D721Med (cell line): ENCODE measurements at places on chromosomes 4 and X.

- no peak for DNase-seq
These were observed 88.5 kb downstream of the KIT start for GRCh38 chr4:54746218-54746617.

GRCh38 chrX:5236749-5237148 lies 991.9 kb downstream of the NLGN4X start:
- no peak for DNase-seq

- DNase-seq = no peak
These were observed 1.6 kb upstream of the ASB5 start for GRCh38 chr4:176270669-176271068.

DNA sequence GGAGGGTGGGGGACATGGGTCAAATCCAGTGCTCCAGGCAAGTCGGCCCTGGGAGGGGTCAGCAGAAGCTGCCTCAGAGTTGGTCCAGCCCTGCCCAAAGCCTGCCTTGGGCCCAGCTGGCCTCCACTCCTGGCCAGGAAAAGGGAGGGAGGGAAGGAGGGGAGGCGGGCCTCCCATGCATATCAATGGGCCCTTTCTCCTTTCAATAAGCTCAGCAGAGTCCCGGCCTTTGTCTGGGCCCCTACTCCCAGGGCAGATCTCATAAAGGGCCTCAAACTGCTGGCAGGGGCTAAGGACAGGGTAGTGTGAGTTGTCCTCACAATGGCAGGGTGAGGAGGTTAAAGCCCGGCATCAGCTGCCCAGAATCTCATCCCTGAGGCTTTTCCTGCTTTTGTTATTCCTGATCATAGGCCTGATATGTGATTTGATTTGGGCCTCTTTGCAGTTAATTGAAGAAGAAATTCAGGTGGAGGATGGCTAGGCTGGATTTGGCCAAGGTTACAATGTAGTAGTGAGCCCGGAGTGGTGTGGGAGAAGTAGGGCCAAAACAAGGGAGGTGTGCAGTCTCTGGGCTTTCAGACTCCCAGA lies 121.1 kb upstream of the ATP6AP2 start:
- DNase-seq = no peak

DNA sequence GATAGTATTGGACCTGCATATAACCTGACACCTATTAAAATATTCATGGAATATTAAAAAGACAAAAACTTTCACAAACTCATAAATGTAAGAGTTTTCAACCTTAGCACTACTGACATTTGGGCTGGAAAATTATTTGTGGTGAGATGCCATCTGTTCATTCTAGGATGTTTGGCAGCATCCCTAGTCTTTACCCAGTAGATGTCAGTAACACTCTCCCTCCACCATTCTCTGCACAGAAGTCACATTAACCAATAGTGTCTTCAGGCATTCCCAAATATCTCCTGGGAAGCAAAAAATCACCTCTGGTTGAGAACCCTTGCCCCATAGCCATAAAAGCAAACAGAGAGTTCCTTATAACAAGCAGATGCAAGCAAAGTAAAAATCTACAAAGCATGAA lies 41.4 kb upstream of the NDST4 start:
- DNase-seq = no peak

- DNase-seq = no peak
These were observed 124.6 kb downstream of the GRIA3 start for GRCh38 chrX:123308658-123309057.

- no peak for DNase-seq
These were observed 1.4 kb upstream of the ATP8A1 start for GRCh38 chr4:42658261-42658660.

GRCh38 chr4:80322716-80323115 lies 12.8 kb upstream of the CFAP299 start:
- no peak for DNase-seq

DNA sequence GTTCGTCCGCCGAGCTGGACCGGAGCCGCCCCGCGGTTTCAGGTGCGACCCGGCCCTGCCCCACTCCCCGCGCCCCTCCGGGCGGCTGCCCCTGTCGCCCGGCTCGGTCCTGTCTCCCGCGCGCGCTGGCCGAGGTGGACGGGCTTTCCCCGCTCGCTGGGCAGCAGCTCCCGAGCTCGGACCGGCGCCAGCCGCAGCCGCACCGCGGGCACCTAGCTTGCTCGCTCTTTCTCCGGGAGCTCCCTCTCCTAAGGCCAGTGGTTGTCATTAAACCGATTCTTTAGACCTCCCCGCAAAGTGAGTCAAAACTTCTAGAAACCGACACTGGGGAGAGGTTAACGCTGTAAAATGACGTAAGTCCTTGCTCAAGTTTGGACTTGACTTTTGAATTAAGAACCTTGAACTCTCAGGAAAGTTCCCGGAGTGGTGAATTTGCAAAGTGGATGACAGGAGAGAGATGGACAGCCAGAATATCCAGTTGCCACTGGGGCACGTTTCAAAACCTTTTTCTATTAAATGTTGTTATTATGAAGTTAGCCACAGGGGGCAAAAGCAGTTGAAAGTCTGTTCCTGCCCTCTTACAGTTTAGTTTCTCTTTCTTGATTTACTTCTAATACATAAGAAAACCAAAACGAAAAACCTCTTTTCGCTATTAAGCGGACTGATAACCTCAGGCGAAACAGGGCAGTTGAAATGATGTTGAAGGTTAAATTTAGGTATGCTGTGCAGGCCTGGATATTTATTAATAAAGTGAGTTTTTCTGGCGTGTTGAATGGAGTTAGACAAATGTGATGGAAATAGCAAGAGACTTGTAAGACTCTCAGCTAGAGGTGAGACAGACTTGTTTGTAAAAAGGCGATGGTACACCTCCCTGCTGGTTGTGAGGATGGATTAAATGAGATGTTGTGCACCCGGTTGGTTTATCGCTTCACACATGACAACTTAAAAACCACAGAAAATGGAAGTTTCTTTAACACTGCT lies 847 bp downstream of the PI4K2B start:
- DNase-seq = no peak

- no peak for DNase-seq
These were observed 171.0 kb upstream of the RPS6KA3 start for GRCh38 chrX:20437683-20438082.

DNA sequence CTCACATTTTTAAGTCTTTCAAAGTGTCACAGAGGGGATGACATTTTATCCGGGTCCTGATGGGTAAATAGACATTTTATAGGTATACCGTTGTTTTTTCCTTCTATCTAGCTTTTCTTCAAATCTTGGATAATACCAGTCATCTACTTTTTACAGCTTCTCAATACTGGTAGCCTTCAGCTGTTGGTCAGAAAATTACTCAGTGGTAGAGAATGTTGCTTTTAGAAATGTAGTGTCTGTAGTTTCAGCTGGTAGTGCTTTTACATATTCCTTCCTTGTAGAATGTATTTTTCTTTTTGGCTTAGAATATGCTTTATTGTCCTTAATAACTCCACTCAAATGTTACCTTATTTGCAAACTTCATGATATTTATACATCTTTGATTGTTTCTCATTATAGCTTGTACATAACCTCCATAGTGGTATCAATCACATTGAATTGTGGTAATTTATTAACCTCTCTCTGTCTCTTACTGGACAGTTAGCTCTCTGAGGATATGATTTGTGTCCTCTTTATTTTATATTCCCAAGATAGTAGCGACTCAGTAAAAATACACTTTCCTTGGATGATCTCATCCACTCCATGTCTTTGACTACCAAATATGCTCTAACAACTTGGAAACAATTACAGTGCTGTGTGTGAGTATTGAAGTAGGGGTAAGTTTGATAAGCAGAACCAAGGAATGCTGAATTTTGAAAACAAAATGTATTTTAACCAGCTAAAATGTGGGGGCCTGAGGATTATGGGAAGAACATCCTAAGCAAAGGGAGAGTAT lies 53.8 kb downstream of the RAP1GDS1 start:
- DNase-seq = no peak

GRCh38 chr4:69057620-69058409 lies 38.5 kb upstream of the UGT2B7 start:
- no peak for DNase-seq

DNA sequence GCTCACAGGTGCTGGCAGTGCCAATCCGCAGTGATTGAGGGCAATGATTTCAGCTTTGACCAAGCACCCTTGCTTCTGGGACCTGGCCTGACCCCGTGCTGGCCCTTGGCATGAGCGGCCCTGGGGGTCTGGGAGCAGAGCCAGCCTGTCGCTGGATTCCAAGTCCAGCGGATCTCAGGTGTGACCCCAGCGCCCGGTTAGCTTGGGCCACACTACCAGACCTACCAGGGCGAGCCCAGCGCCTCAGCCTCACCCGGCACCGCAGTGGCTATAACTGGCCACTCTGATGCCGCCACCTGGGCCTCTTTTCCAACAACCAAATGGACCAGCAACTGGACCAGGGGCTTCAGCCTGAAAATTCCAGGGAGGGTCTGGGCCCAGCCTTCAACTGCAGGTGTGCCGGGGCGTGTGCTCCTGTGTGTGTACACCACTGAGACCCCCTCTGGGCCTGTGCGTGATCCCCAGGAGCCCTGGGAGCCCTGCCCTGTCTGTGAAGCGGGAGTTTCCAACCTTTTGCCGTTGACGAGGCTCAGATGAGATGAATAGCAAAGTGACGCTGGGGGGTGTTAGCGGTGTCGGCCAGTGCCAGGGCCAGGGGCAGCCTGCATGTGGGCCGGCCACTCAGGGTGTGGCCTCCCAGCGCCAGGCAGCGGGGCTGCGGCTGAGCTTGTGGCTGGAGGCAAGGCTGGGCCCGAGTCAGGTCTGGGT lies 658 bp downstream of the SH3TC1 start:
- DNase-seq = no peak

DNA sequence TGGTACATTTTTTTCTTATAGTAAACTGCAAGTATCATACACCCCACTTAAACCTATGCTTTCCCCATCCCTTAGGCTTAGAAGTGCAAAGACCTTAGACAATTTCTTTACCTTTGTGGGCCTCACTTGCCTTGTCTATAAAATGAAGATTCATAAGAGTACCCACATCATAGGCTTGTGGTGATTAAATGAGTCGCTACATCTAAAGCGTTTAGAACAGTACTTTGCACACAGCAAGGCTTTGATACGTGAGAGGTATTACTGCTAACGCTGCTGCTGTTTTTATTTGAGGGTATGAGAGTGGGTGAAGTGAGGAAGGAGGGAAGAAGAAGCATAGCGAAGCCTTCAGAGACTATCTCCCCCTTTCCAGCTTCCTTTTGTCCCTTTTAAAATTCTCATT lies 87.8 kb upstream of the RPS6KA3 start:
- DNase-seq = no peak

DNA sequence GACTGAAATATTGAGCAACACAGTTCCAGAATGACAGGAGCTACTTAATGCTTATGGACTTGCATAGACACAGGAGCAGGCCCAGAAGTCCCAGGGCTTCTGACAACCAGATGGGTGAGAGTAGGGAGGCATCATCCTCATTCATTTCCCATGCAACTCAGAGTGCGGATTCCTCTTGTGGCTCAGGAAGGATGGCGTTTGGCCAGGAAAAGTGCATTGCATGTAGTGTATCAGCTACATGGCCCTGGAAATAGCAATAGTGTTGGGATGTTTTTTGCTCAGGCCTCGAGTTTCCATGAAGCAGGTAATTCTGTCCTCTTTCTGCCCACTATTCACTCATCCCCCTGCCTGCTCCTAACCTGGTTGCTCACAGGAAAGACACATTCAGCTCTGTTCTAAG lies 136.6 kb downstream of the PDGFRA start:
- DNase-seq = no peak

DNA sequence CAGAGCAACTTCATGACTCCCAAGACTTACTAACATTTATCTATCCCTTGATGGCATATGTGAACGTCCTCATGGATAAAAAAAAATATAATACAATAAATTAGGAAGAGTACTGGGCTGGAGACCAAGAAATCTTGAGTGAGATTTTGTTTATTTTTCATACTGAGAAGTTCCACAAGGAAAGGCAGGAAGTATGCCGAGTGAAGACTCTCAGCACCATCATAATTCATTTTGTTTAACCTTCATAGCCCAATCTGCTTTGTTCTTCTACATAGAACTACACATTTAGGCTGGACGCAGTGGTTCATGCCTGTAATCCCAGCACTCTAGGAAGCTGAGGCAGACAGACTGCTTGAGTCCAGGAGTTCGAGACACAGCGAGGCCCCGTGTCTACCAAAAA lies 198.3 kb downstream of the NSUN7 start:
- DNase-seq = no peak

- no peak for DNase-seq
These were observed 77.6 kb downstream of the CCKAR start for GRCh38 chr4:26412381-26413372.

DNA sequence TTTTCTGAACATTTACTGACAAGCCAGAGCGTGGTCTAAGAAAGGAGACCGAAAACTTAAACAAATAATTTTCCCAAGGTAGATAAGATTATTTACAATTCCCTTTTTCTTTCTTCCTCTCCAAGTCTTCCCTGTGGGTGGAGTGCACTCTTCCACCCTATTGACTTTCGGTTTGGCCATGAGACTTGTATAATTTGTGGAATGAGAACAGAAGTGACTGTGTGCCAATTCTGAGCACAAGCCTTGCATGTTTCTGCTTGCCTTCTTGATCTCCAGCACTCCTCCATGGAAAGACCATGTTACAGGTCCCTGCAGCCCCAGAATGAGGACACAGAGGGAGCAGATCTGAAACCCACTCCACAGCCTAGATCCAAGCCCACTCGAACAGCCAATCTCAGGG lies 150.0 kb upstream of the HPGD start:
- no peak for DNase-seq

DNA sequence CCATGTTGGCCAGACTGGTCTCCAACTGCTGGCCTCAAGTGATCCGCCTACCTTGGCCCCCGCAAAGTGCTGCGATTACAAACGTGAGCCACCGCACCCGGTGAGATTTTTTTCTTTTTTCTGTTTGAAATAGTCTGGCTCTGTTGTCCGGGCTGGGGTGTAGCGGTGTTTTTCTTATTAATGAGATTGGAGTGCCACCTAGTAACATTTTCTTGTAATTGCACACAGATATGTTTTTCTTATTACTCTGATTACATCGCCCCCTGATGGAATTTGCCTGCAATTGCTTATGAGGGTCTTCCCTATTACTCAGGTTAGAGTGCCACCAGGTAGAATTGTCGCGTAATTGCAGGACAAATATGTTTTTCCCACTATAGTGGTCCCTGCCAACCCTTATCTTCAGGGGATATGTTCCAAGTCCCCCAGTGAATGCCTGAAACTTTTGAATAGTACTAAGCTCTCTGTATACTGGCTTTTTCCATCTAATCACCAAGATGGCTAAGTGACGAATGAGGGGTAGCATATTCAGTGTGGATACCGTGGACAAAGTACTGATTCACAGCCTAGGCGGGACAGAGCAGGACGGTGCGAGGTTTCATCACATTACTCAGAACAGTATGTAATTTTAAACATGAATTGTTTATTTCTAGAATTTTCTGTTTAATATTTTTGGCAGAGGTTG lies 8.6 kb upstream of the PDHA1 start:
- DNase-seq = no peak

- DNase-seq = no peak
These were observed 99.5 kb downstream of the CXXC4 start for GRCh38 chr4:104395168-104395614.

DNA sequence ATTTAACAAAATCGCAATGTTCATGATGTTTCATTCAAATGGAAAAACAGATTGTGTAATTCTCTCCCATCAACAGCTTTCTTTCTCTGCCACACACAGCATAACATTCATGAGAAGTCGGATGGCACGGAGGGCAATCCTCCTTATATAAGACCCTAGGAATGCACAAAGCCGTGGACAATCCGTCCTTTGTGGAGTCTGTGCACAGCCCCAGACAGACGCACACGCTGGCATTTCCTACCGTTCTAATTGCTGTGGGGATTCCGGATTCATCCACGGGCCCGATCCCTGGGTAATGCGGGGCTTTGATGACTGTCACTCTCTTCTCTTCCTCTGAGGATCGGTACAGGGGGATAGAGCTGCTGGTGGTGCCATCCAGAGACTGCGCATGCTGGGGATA lies 121.9 kb upstream of the PDLIM3 start:
- DNase-seq = no peak

GRCh38 chr4:139555705-139556070 lies 331 bp downstream of the SETD7 start:
- DNase-seq = no peak
